Stimulated activated CD4-positive, alpha-beta T cell treated with anti-CD3 and anti-CD28 coated beads, Interleukin-1b, Interleukin-23, amount 100 ng/mL, for 24 hours (primary cell): ENCODE measurements at places on chromosomes 13 and 19.
A peak's percentile ranks its signal among the peaks of the same experiment; 100 is the strongest.

DNA sequence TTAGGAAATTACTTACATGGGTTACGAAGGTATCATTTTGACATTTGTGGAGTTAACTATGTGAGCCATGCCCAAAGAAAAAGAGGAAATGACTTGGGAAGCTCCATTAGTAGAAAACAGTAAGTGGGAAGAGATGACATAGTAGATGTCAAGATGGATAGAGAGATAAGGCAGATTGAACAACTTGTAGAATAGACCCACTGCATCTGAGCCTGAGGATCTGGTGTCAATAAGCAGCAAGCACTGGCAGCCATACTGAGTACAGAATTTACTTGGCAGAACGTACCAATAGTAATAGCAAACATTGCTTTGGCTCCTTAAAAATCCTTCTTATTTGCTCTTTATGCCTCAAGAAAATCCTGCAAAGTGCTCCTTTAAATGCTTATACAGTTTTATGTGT, 203.8 kb downstream of the GPC6 start:
- no peak for DNase-seq

DNA sequence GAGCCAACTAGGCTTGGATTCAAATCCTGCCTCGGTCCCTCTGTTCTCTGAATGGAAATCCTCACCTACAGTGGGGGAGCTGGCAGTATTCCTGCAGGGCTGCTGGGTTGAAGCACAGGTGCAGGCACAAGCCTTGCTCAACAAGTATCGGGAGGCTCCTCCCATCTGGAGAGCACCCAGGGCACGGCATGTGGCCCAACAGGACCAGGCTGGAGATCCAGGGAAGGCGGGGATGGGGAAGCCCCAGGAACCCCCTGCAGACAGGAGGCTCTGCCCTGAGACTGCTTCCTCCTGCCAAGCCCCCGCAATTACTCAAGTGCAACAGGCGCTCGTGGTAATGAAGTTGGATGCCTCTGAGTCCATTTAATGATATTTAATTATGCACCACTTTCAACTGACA, 128.0 kb upstream of the VSTM2B start:
- DNase-seq, result no peak

GRCh38 chr19:53365899-53366493, 491 bp downstream of the ZNF525 start:
- peak; percentile 13 for DNase-seq

GRCh38 chr13:52461265-52461664, 6.0 kb downstream of the CKAP2 start:
- DNase-seq, result no peak

GRCh38 chr13:78589206-78589605, 14.1 kb downstream of the POU4F1 start:
- no peak for DNase-seq

DNA sequence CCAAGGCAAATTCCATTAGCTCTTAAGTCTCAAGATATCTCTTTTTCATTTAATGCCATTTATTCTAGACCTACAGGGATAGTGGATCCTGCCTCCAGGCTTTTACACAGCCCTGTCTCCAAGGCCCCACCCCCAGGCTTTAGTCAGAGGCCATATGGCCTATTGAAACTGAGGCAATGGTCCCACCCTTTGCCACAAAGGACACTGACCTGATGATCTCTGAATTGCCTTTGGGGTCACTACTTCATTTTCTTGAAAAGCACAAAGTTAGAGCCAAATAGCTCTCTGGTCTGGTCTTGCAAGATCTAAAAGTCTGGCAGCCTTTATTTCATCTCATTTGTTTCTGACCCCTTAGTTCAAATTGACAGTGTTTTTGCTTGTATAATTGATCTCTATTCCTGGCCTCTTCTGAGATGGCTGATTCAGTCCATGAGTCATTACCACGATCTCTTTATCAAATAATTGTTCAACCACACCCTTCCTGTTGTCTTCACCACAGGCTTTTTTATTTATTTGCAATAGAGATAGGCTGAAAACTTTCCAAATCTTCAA, 209.8 kb downstream of the FGF14 start:
- no peak for DNase-seq

GRCh38 chr13:72071713-72072112, 204.7 kb upstream of the DACH1 start:
- DNase-seq, result no peak

GRCh38 chr19:35478794-35479677, 11.2 kb downstream of the KRTDAP start:
- DNase-seq, result no peak
